ENCODE measurements at places on chromosomes 12 and 14.

- DNase-seq = no peak
Observed at GRCh38 chr12:102462795-102463465, 17.4 kb downstream of the IGF1 start.

- no peak for DNase-seq
Observed at GRCh38 chr12:5535541-5535940, 103.6 kb downstream of the NTF3 start.

DNA sequence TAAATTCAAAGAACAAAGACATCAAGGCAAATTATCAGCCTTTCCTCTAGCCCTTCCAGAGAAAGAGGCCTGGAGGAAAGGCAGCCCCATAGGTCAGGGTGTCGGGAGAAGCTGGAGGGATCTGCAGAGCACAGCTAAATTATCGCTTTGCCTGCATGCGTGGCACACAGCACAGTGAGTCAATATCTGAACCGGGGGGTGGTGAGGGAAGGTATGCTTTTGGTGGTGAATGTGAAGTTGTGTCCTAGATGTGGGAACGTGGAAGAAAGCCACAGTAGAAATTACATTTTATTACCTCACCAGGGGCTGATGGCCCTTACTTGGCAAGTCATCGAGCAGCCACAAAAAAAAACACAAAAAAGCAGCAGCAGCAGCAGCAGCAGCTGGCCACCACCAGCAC is 243.2 kb downstream of the EGLN3 start:
- DNase-seq = no peak

- DNase-seq = peak; percentile 24
Observed at GRCh38 chr12:103667125-103667524, 80.1 kb downstream of the STAB2 start.

DNA sequence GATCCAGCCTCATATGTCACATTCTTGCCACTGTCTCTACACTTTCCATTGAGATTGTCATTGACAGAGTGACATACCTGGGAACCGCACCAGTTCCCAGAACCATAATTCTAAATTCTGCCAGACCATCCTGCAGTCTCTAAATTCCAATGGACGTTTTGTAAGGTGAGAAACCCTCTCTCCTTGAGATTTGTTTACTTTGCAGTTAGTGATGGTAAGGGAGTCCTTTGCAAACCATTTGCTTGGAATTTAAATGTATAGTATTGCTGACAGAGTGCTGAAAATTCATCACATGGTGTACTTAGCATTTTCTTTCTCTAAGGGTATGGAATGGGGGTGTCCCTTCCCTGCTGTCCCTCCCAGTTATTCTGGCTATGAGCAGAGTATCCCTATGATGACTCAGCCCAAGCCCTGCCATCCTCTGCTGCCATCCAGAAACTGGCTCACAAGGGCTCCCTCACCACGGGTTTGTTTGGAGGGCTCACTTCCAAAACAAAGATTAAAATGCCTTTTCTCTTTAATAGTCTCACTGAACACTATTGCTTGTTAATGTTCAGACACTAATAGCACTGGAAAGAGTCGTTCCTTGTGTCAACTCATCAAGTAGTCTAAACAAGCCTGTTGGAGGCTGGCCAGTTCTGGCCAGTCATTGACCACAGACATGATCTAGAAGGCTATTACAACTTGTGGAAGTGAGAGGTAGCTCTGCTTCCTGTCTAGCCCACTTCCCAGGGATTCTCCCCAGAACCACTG is 129.0 kb upstream of the HMGA2 start:
- DNase-seq = no peak

DNA sequence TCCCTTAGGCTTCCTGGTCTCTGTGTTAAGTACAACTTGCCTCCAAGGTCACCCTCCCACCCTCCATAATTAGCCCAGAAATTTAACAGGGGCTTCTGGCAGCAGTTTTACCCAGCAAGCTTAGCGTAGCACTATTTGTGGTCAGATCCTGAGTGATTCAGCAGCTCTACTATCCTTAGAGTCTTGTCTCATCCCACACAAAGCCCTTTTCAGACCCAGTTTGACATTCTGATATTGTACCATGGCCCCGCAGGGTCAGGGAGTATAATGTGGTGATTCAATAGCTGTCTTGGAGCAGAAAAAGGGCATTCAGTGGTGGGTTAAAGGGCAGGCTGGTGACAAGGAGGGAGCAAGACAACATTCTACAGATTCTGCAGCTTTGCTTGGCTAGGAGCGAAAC is 153.8 kb upstream of the DDHD1 start:
- DNase-seq = no peak

DNA sequence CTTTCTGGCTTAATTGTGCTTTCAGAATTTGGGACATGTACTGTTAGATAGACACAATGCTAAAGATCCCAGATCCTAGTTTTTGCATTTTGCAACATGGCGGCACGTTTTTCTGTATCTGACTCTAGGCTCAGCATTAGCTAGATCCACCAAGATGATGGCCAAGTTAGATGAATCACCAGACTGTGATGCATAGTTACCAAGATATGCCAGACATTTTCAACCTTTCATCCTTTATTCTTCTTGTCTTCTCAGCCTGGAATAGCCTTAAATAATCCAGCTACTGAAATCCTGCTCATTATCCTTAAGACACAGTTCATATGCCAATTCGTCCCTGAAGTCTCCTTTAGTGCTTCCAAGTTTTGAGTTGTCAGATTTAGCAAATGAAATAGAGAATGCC is 144.9 kb upstream of the CRY1 start:
- no peak for DNase-seq

DNA sequence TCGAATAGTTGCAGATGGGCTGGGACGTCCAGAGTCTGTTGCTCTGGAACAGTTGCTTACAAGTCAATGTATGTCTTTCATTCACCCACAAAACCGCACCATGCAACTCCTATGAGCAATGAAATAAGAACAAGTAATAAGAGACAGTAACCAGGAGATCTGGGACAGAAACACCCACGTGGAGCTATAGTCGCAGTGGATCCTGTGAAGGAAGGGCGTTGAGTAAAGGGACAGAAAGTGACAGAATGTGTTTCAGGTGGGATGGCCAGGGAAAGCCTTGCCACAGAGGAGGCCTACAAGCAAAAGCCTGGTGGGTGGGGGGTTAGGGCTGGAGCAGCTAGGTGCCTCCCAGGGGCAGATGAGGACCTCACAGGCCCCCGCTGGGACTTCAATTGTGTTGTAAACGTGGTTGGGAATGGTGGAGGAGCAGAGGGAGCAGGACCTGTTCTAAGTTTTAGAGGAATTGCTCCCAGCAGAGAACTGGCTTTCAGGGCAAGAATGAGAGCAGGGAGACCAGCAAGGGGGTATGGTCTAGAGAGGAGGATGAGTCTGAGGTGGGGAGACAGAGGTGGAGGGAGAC is 86.7 kb upstream of the FZD10 start:
- no peak for DNase-seq

DNA sequence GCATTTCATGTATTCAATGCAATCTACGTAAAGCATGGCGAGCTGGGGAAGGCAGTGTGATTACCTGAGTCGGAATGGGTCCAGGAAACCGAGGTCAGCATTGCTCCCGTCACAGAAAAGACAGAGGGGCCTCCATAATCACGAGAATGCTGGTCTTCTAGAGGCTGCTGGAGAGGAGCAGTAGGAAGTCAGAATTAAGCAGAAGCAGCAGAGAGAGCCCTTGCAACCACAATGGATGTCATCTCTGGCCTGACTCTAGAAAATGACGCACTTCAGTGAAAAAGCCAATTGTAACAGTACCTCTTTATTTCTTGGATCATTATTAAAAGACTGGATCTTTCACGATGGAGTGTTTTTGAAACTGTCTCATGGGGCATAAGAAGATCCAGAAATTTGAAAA is 69.5 kb upstream of the FOXN3 start:
- DNase-seq = no peak

DNA sequence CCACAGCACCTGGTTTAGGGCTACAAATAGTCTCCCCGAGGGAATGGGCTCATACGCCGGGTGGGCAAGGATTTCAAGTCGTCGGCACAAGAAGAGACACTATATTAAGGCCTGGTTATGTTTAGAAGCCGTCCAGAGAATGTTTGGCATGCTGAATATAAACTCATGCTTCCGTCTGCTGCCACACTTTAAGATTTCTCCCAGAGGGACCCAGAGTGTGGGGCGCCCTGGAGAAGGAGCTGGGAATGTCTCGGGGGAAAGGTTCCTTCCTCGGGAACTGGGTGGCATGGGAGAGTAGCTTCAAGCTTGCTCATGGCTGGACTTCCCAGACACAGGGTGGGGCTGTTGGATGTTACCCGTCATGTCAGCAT is 295.7 kb downstream of the CACNA1C start:
- no peak for DNase-seq

DNA sequence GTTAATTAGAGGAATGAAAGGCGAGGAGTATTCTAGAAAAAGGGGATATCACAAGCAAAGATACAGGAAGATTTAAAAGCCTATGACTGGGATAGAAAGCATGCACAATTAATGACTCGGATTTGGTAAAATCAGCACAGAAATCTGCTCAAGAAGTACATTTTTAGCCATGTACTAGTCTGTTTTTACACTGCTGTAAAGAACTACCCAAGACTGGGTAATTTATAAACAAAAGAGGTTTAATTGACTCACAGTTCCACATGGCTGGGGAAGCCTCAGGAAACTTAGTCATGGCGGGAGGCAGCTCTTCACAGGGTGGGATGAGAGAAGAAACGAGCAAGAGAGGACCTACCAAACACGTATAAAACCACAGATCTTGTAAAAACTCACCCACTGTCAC is 716.3 kb upstream of the MDGA2 start:
- no peak for DNase-seq

DNA sequence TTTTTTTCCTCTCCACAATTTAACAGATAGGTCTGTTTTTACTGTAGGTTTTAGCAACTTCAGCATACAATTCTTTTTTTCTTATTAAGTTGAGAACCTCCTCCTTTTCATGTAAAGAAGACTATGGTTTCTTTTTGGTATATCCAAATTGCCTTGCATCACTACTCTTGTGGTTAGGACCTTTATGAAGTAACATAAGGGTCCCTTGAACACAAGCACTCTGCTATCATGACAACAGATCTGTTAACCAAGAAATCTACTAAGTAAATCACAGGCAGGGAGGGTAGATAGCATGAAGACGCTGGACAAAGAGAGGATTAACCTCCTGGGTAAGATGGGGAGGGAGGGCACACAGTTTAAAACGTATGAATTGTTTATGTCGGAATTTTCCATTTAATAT is 380.6 kb downstream of the CCDC91 start:
- DNase-seq = no peak

DNA sequence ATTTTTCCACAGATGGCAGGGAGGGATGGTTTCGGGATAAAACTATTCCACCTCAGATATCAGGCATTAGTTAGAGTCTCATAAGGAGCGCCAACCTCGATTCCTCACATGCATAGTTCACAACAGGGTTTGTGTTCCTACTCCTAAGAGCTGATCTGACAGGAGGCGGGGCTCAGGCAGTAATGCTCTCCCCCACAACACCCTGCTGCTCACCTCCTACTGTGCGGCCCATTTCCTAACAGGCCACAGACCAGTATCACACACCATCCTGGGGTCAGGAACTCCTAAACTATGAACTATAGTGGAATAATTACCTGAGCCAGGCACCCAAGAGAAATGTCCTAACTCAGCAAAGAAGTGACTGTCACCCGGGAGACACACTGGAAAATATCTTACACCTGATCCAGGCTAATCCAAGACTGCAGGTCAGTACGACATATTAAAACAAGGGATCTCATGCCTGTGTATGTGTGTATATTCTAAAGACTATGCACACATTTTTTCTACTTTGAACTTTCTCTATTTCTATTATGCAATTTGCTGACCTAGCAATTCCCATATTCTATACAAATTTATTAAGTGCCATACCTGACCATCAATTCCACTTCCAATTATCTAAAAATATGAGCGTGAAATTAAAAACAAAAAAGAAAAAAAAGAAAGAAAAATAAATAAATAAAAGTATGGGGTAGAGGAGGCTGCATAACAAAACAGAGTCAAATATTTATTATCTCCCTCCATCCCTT is 4.7 kb downstream of the NAA25 start:
- DNase-seq = no peak

DNA sequence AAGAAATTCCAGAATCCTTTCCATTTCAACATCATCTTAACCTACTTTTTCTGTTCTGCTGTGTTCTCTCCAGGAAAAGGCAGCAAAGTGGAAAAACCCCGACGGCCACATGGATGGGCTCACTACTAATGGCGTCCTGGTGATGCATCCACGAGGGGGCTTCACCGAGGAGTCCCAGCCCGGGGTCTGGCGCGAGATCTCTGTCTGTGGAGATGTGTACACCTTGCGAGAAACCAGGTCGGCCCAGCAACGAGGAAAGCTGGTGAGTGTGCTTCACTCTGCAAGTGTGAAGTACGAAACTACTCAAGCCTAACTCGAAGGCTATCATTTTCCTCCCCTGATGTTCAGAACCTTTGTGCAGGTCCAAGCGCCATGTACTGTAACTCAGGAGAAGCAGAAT is 172.0 kb downstream of the PELI2 start:
- no peak for DNase-seq

- DNase-seq = no peak
Observed at GRCh38 chr14:76820700-76821099, 5.5 kb upstream of the LRRC74A start.

DNA sequence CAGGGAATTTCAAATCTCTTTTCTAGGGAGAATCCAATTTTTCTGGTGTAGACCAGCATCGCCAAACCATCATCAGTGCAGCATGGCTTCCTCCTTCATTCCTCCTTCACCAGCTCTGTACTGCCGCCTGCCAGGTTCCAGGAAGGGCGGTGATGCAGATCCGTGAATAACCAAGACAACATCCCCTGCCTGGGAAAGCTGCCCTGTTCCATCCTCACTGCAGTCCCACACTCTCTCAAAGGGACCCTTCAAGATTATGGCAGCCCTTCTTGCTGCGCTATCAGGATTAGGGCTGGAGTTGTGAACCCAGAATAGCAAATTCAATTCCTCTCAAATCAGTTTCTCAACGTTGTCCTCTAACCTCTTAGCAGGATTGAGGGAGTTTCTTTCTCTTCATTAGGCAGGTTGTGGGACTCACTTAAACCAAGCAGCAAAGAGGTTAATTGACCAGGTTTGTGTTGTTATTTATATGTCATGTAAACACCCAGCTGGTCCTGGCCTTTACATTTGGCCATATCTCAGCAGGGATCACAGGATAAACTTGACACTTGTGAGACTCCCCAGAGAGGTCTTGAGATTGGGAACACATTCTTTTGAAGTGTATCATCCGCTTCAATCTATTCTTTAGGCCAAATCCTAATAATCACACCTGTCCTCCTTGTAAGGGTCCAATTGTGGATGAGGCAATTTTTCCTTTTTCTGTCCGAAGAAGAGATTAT is 26.2 kb downstream of the TMEM30B start:
- no peak for DNase-seq

DNA sequence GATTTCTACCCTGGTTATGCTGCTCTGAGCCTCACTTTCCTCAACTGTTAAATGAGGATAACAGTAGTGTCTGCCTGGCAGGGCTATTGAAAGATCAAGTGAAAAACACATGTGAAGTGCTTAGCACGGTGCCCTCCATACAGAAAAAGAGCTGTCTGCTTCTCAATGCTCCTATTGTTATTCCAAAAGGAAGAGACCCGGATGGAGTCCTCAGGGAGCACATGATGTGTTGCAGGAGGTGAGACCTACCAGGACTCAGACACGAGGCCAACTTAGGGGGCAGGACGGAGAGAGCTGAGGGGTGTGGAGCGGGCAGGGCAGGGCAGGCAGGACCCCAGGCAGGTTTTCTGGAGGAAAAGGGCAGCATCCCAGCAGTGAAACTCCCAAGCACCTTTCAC is 8.9 kb downstream of the FAIM2 start:
- DNase-seq = no peak
